ENCODE measurements at places on chromosomes 1 and 21. TPM values are rescaled to one million over a fixed set of nuclear protein-coding genes. Genes with fewer than 3 reads are reported as not detected.

GRCh38 chr1:54937469-54937868 is 43.0 kb upstream of the TMEM61 start:
- peak; percentile 38 for DNase-seq

- peak; percentile 84 for DNase-seq
These were observed 52.4 kb upstream of the SLFNL1 start for GRCh38 chr1:41073971-41074370.

DNA sequence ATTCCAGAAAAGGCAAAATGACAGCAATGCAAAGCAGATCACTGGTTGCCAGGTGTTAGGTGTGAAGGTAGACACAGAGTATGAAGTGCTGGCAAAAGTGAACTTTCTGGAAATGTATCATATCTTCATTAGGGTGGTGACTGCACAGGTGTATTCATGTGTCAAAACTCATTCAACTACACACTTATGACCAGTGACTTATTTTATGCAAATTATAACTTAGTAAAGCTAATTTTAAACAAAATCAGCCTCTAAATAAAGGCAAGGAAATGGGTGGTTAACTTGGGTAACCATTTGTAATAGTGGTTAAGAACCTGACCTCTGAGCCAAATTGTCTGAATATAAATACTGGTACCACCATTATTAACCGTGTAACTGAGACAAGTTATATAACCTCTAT is 7.4 kb downstream of the COP1 start:
- no peak for DNase-seq

GRCh38 chr1:83800066-83800465 is 198.9 kb downstream of the TTLL7 start:
- no peak for DNase-seq

GRCh38 chr1:83750201-83750600 is 248.7 kb downstream of the TTLL7 start:
- DNase-seq = no peak

DNA sequence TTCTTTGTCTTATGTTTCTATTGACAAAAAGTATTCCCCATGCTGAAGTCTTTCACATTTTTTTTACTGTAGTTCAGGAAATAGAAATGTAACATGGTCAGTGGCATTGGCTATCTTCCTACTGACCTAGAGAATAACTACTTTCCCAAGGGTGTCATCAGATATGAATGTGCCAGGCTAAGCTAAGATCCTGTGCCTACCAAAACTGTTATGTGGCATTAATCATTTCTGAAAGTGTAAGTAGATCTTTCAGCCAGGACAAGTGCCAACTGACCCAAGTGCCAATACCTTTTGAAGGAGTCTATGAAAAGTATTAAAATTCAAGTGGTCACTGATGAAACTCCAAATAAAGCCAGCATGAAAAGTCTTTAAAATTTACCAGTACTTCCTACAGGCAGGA is 165.3 kb downstream of the TNFSF18 start:
- DNase-seq = peak; percentile 73

DNA sequence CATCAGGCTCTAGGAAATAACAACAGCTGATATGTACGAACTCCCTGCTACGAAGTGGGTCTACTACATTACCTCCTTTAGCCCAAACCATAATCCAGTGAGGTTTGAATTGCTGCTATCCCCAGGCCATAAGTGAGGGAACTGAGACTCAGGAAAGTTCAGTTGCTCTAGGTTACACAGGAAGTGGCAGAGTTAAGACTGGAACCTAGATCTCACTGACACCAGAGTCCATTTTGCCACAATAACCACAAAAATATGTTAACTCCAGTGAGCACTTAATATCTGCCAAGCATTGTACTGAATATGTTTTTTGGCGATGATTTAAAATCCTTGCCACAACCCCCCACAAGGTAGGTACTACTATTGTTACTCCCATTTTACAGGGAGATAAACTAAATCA is 8.9 kb upstream of the TADA1 start:
- DNase-seq = no peak

DNA sequence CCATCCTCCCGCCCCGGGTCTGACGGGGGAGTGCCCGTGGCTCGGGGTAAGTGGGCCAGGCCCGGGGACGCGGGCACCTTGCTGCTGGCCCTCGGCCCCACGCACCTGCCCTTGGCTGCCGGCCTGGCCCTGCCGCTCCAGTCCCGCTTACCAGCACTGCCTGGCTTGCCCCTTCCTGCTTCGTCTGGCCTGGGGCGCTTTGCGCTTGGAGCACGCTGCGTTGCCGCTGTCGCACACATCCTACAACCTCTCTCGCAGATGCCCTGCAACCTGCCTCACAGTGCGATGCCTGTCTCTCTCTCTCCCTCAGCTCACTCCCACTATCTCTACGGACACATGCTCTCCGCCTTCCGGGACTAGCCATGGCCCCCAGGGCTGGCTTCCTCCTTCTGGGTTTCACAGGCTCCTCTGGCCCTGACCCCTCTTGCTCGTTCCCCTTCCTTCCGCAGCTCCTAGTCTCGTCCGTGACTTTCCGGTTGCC is 9.7 kb downstream of the MYOG start:
- DNase-seq = no peak

- no peak for DNase-seq
These were observed 793.8 kb downstream of the PLA2G4A start for GRCh38 chr1:187622545-187622944.

- DNase-seq = no peak
These were observed 11.2 kb downstream of the TRAF3IP3 start for GRCh38 chr1:209767096-209767495.

GRCh38 chr21:31720330-31720729 is 11.6 kb downstream of the SCAF4 start:
- no peak for DNase-seq

DNA sequence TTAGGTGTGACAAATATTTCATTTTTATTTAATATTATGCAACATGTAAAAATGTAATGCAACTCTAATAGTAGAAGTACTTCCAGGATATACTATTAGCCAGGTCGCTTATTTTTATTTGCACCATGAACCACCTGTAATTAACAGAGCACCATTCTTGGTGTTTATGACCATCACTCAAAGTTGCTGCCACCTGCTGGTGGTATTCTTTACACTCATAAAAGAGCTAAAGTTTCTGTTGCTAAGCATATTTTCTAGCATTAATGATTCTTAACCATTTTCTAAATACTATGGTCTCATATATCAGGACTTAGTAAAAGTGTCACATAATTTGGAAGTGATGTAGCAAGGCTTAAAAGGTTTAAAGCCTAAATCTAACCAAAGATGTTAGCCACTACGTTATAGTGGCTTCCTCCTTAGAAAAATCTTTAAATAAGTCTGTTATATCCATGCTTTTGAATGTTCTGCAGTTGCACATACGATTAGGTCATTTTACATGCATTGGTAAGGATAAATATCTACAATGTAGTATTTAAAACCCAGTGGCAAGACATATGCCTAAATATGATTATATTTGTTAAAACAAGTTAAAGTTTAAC is 244.5 kb downstream of the NEGR1 start:
- peak; percentile 59 for DNase-seq

- DNase-seq = no peak
These were observed 6.3 kb upstream of the MAP10 start for GRCh38 chr1:232798920-232799319.

GRCh38 chr1:14961661-14962267 is 191.8 kb upstream of the TMEM51 start:
- peak; percentile 38 for DNase-seq

DNA sequence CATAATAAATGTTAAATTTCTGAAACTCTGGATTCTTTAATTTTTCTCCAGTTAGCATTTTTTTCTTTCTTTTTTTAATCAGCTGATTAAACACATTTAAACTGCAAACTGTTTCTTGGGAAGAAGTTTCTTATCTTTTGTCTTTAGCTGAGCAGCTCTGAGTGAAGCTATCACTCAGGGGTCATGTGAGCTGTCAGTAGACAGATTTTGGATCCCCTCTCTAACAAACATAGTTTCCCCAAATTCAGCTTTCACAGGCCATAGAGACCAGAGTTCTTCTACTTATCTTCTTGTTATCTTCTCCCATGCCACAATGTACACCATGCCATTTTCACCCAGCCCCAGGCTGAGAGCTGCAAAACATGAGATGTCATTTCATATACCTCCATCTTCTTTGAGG is 148.9 kb downstream of the CDC42BPA start:
- no peak for DNase-seq

GRCh38 chr1:62727656-62728407 is 39.6 kb upstream of the DOCK7 start:
- DNase-seq = peak; percentile 60

DNA sequence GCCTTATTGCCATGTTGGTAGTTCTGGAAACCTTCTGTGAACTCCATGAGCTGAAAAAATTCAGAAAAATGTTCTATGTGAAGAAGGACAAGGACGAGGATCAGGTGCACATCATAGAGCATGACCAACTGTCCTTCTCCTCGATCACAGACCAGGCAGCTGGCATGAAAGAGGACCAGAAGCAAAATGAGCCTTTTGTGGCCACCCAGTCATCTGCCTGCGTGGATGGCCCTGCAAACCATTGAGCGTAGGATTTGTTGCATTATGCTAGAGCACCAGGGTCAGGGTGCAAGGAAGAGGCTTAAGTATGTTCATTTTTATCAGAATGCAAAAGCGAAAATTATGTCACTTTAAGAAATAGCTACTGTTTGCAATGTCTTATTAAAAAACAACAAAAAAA is 57.4 kb downstream of the KCNK1 start:
- DNase-seq = no peak

DNA sequence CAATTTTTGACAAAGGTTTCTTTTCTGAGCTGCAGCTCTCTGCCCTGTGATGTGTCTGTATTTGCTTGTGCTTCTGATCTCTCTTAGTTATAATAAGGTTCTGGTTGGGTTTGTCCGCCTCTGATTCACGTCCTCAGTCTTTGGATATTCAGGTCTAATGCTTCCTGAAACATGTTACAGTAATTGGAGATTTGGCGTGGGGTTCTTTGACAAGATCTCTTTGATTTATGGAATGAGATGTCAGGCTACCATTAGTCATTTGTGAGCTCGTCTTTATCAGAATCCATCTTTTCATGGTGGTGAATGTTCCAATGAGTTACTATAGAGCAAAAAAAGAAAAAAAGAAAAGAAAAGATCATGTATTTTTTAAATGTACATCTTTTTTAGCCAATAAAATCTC is 62.5 kb downstream of the BACE2 start:
- DNase-seq = no peak

GRCh38 chr1:222844411-222844779 is 29.6 kb downstream of the DISP1 start:
- no peak for DNase-seq

GRCh38 chr1:89898150-89898549 is 77.3 kb downstream of the LRRC8D start:
- DNase-seq = no peak

- no peak for DNase-seq
These were observed 81.6 kb upstream of the IFFO2 start for GRCh38 chr1:19038096-19038495.

DNA sequence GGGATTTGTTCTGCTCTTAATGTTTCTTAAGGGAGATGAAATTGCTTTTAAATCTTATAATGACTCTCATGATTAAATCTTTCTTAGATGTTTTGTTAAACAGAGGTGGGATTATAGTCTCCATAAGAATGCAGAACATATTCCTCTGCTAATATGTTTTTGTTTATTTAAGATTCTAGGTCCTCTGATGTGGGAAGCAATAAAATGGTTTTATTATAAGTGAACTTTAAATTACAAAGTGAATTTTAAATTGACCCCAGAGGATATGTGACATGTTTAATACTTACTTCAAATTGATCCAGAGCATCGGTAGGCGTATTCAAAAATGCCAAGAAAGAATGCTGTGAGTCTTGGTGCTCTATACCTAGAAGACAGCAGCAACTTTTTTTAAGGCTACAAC is 129.4 kb downstream of the COQ8A start:
- no peak for DNase-seq

DNA sequence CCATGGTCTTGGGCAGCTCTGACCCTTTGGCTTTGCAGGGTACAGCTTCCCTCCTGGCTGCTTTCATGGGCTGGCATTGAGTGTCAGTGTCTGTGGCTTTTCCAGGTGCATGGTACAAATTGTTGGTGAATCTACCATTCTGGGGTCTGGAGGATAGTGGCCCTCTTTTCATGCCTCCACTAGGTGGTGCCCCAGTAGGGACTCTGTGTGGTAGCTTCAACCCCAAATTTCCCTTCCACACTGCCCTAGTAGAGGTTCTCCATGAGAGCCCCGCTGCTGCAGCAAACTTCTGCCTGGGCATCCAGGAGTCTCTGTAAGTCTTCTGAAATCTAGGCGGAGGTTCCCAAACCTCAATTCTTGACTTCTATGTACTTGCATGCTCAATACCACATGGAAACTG is 494.5 kb upstream of the LRRC7 start:
- no peak for DNase-seq

GRCh38 chr1:151535326-151536271 is 4.5 kb upstream of the TUFT1 start:
- peak; percentile 65 for DNase-seq

DNA sequence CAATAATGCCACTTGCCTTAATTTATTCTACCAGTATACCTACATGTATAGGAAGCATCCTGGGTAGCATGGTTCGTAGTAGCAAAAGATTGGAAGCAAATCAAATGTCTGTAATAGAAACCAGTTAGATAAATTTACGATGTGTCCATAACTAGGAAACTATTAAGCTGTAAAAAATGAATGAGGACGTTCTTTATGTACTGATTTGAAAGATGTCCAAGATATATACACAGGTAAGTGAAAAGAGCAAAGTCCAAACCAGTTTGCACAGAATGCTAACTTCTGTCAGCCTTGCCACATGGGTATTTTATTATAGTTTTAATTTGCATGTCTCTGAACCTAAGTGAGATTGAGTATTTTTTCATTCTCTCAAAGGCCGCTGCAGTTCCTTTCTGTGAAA is 251.8 kb upstream of the IRF2BP2 start:
- no peak for DNase-seq

- DNase-seq = peak; percentile 67
These were observed 182.9 kb downstream of the BACH1 start for GRCh38 chr21:29481641-29482040.

GRCh38 chr1:76843821-76844464 is 23.3 kb upstream of the ST6GALNAC5 start:
- no peak for DNase-seq

Gene BATF3
- 0.86 TPM for total RNA-seq

Gene MUTYH
- total RNA-seq = 15.0 TPM

Gene KCND3
- 0.13 TPM for total RNA-seq

Gene ST6GALNAC3
- not detected for total RNA-seq

Gene PDPN
- total RNA-seq = 0.25 TPM

Gene ZFP69B
- 4.2 TPM for total RNA-seq

Gene RHD
- total RNA-seq = not detected

Gene CHI3L1
- 0.22 TPM for total RNA-seq

Gene SEMA6C
- total RNA-seq = 1.4 TPM

Gene LCE2A
- total RNA-seq = 9.9 TPM

Gene PYHIN1
- total RNA-seq = not detected

Gene RIPK4
- total RNA-seq = 1.0 TPM

Gene SLC2A5
- total RNA-seq = not detected

Gene GPR37L1
- total RNA-seq = not detected

Gene FCGR3B
- not detected for total RNA-seq

Gene CD5L
- not detected for total RNA-seq

Gene TRAPPC3
- total RNA-seq = 112 TPM

Gene MTF2
- 14.1 TPM for total RNA-seq
